ENCODE measurements at places on chromosomes 2 and 18.

- DNase-seq, result no peak
Observed at GRCh38 chr2:46045888-46046287, 251.3 kb upstream of the EPAS1 start.

GRCh38 chr2:8472545-8473323, 209.1 kb upstream of the ID2 start:
- no peak for DNase-seq

- DNase-seq, result no peak
Observed at GRCh38 chr2:83196225-83196624, 1262.9 kb downstream of the SUCLG1 start.

DNA sequence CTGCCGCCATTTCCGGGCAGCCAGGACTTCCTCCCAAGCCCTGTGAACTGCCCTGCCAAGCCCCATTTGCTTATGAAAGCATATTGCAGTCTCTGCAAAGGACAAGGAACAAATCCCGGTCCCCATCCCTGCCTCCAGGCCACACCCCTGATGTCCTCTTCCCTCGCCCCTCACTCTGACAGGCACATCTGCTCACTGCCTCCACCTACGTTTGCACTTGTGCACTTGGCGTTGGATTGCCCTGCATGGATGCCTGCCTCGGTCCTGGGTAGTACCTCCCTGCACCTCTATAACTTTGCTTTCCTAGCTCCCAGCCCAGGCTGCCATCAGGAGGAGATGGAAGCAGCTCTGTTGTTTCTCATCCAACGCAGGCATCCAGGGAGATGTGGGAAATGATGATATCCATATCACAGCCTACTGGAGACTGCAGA, 19.6 kb upstream of the RPL31 start:
- no peak for DNase-seq

- DNase-seq, result no peak
Observed at GRCh38 chr2:60383401-60384143, 169.9 kb downstream of the BCL11A start.

GRCh38 chr2:211113334-211114175, 557.2 kb downstream of the CPS1 start:
- no peak for DNase-seq

- no peak for DNase-seq
Observed at GRCh38 chr2:96848264-96848663, 4.4 kb upstream of the ANKRD23 start.

DNA sequence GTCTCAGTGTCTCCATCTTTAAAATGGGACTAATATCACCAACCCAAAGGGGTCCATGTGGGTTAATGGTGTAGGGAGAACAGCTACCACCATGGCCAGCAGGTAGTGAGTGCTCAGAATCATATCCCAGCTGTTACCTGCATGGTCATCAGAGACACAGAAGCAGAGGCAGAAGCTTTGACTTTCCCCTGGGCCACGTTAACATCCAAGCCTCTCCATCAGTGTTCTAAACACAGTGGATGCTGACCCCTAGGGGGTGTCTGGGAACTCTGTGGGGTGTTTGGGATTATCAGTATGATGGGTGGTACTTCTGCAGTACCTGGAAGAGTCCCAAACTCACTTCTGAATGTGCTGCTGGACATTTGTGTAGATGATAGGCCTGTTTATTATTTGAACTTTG, 93.6 kb downstream of the GYPC start:
- DNase-seq, result no peak

GRCh38 chr2:78455586-78455985, 569.9 kb upstream of the REG3G start:
- DNase-seq, result no peak

DNA sequence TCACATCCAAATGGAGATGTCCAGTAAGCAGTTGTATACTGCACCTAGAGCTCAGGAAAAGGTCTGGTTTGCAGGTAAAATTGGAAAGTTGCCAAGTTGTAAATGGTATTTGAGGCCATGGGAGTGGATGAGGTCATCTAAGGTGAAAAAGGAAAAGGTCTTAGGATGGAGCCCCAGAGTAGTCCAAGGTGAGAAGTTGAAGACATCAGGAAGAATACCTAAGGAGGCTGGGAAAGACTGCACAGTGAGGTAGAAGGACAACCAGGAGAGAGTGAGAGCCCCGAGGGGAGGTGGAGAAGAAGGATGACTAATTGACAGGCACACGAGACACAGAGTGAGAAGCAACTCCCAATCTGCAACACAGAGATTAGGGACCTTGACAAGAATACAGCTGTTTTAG, 10.7 kb downstream of the DPP4 start:
- no peak for DNase-seq

Data from SHP77 (cell line).